ENCODE measurements at places on chromosomes 1 and 21. TPM values are rescaled to one million over a fixed set of nuclear protein-coding genes. Genes with fewer than 3 reads are reported as not detected.

DNA sequence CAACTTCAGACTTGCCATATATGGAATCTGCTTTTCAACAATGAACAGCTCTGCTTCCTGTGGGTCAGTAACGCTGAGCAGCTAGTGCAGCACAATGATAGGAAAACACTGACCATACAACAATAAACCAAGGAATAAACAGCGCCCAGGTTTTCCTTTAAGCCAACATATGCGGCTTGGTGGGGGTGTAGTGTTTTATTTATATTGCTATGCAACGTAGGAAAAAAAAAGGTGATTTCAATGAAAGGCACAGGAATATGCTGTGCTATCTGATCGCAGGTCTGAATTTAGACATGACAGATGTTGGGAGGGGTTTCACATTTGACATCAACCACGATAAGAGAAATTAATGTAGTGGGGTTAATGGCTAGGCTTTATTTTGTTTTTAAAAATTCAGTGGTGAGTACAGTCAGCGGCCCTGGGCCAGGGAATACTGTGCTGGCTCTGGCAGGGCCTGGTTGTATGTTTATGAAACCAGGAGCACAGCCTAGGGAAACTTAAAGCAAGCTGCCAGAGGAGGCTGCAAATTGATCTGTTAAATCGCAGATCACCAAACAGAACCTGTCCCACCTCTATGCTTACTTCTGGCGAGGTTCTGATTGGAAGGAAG, 4.3 kb downstream of the TSPAN2 start:
- DNase-seq: no peak

Gene CA6
- total RNA-seq: not detected

GRCh38 chr1:30801771-30802198, 44.2 kb upstream of the LAPTM5 start:
- peak; percentile 91 for DNase-seq

- no peak for DNase-seq
These were observed 48.2 kb upstream of the ADARB1 start for GRCh38 chr21:45026066-45026745.

- no peak for DNase-seq
These were observed 3.9 kb upstream of the WDR64 start for GRCh38 chr1:241648159-241648558.

GRCh38 chr1:30837653-30838052, 70.9 kb downstream of the SDC3 start:
- no peak for DNase-seq

Gene RIPPLY3
- 0.08 TPM for total RNA-seq

Gene USH2A
- total RNA-seq: 1.0 TPM

Gene CDC7
- 0.59 TPM for total RNA-seq

- no peak for DNase-seq
These were observed 16.9 kb upstream of the PTPN14 start for GRCh38 chr1:214568328-214568727.

DNA sequence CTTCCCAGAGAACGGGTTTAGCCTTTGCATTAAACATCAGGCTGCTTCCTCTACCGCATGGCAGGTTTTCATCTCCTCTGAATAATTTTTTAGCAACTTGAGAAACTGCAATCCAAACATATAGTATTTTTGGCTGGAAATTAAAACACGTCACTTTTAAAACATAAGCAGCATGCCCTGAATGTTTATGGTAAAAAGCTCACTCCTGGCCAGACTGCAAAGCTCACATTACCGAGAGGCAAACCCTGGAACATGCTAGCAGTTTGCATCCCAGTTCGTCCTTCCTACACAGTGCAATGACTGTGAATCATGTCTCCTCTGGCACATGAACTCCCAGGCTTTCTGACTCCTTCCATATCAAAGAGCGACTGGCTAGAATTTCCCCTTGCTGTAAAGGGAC, 312.3 kb downstream of the RRAGC start:
- DNase-seq: no peak

DNA sequence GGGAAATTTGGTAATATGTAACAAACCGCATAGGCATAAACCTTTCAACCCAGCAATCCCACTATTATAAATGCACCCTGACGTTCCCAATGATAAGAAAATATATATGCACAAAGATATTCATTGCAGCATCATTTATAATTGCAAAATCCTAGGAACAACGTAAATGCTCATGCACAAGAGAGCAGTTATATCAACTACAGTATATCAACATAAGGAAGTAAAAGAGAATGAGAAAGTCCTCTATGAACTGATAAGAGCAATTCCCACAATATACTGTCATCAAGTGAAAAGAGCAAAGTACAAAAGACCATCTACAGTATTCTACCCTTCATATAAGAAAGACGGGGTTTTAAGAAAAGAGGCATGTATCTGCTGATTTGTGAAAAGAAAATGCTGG, 229.9 kb downstream of the SLC45A1 start:
- no peak for DNase-seq

GRCh38 chr1:235468970-235469369, 35.3 kb downstream of the B3GALNT2 start:
- no peak for DNase-seq

Gene OR2T34
- not detected for total RNA-seq

Gene PLD5
- total RNA-seq: under 0.01 TPM

DNA sequence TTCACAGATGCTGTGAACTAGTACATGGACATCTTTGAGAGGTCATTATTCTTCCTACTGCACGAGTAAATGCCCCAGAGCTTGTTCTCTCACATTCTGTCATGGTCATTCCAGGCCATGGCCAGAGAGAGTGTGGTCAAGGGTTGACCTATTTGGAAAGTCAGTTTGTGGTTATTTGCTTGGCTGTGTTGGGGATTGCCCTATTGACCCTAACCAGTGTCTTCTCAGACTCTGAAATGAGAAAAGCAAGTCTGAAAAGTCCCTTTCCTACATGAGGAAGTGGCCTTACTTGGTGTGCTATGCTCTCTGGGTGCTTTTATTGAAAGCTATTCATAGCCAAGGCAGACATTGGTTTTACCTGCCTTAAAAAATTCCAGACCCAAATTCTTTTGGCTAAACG, 26.6 kb downstream of the CLIC6 start:
- no peak for DNase-seq

DNA sequence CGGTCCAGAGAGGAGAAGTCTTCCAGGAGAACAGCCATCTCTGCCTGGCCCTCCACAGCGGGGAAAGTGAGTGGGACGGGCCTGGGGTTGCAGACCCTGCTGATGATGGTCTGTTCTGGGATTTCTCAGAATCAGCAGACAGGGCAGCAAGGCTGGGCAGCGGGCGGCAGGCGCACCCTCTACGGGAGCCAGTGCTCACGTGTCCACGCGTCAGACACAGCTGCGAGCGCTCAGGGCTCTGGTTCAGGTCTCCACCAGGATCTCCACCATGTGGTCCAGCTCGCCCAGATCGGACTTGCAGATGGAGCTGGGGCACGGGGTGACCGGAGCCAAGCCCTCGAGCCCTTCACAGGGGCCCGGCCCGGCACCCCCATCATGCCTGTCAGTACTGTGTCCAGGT, 5.5 kb downstream of the CLCA4 start:
- DNase-seq: no peak

Gene IGSF9
- total RNA-seq: 0.14 TPM

Gene PLEKHG5
- 1.4 TPM for total RNA-seq

Data from liver (tissue), 10 donors.